ENCODE measurements at places on chromosomes 4 and X. TPM values are rescaled to one million over a fixed set of nuclear protein-coding genes. Genes with fewer than 3 reads are reported as not detected.

DNA sequence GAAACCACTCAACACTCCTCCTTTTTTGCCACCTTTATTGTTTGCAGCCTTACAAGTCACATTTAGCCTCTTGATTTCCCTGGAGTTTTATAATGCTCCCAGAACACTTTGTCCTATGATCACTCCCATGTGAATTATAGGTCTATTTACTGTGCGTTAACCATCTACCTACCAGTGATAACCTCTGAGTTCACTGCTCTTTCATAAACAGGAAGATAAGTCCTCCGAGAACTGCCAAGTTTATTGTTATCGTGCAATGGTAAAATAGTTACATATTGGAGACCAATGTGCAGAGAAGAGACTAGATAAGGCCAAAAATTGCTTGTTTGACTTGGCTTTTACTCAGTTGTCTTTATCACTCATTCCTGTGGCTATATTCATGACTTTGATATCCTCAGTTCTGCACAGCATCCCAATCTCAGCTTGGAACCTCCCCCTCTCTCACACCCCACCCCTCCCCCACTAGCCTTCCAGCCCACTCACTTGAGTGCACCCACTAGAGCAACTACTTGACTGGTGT lies 12.9 kb upstream of the NUDT9 start:
- DNase-seq = no peak

- DNase-seq = no peak
Measured at GRCh38 chrX:148417934-148418333, 82.5 kb upstream of the AFF2 start.

ATP5ME gene
- total RNA-seq = 24.1 TPM

CXCL5 gene
- not detected for total RNA-seq

GPR143 gene
- total RNA-seq = 2.4 TPM

XAGE1A gene
- not detected for total RNA-seq

CSAG2 gene
- total RNA-seq = not detected
